ENCODE measurements at places on chromosomes 16 and 17.

GRCh38 chr16:27495191-27495590 lies 54.5 kb downstream of the GTF3C1 start:
- DNase-seq = no peak

- DNase-seq = no peak
Measured at GRCh38 chr17:53058031-53058430, 764.7 kb upstream of the KIF2B start.

DNA sequence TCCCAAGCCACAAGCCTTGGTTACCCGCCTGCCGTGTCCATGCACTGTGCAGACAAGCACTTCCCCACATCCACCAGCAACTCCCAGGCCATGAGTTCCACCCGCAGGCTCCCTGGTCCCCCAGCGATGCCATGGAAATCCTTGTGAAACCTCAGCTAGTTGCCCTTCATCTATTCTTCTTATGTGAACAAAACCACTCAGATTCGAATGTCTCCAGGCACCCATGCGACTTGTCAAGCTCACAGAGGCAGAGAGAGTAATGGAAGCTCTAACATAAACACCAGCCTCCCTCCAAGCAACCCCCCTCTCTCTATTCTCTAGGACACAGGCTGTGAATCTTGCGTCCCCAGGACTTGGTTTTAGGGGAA lies 182.6 kb downstream of the C16orf95 start:
- DNase-seq = no peak

DNA sequence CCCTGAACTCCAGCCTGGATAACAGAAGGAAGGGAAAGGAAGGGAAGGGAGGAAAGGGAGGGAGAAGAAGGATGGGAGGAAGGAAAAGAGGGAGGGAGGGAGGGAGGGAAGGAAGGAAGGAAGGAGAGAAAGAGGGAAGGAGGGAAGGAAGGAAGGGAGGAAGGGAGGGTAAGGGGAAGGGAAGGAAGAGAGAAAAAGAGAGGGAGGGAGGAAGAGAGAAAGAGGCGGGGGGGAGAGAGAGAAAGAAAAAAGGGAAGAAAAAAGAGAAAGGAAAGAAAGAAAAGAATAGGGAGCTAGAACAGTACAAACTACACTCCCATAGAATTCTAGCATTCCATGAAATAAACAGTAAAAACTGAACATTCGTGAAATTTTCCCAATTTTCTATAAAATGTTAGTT lies 23.1 kb upstream of the TRIM37 start:
- no peak for DNase-seq

DNA sequence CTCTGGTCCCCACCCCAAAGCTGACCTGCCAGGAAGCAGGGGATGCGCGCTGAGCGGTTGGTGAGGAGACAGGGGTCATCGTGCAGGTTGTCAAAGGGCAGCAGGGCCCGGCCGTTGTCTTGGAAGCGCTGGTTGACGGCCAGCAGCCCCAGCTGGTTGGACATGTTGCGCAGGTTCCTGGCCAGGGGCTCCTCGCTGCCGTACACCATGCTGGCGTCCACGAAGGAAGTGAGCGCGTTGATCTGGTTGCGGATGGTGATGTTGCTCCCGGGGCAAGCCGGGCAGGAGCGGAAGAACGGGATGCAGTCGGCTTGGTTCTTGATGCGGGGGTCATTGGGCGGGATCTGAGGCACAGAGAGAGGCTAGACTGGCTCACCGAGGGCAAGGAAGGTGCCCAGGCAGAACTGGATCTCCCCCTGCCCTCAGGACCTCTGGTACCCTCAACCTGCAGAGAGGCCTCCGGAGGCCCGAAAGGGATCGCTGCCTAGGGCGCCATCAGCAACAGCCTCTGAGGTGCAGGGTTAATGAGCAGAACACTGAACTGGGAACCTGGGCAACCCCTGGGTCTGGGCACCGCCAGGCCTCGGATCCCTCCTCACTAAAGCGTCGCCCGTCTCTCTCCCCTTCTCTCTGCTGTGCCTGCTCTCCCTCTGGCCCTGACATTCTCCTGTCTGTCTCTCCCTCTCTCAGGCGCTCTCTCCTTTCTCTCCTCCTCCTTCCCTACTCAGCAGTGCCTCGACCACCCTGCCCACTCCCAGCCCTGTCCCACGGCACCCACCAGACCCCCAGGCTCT lies 2.7 kb downstream of the MPO start:
- DNase-seq = no peak

DNA sequence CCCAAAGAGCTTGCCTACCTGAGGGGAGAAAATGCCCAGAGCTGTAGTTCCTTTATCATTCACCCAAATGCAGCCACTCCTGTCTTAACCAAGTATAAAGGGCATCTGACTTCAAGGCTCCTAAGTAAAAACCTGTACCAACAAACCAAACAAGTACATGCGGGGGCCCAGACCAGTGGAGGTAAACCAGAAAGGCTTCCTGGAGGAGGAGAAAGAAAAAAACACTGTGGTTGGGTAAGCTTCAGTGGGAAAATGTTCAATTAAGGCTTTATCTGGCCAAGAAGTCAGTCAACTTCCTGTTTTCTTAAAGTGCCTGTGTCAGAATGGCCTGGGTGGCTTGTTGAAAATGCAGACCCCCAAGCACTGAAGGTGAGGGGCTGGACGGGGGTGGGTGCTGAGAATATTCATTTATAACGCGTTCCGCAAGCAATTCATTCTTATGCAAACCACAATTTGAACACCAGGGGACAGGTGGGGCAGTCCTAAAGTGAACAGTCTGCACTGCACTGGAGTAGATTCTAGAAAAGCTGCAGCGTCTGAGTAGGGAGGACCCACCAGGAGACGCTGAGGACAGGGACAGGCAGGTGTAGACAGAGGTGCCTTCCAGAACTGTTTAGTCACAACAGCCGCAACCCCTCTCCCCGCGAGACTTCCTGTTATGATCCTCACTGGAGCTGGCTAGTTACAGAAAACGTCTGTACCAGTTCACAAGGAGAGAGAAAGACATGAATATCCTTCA lies 467.1 kb downstream of the SOX9 start:
- no peak for DNase-seq

GRCh38 chr16:89931964-89932363 lies 8.8 kb downstream of the TUBB3 start:
- DNase-seq = no peak

GRCh38 chr16:50280932-50281331 lies 14.6 kb downstream of the ADCY7 start:
- no peak for DNase-seq

DNA sequence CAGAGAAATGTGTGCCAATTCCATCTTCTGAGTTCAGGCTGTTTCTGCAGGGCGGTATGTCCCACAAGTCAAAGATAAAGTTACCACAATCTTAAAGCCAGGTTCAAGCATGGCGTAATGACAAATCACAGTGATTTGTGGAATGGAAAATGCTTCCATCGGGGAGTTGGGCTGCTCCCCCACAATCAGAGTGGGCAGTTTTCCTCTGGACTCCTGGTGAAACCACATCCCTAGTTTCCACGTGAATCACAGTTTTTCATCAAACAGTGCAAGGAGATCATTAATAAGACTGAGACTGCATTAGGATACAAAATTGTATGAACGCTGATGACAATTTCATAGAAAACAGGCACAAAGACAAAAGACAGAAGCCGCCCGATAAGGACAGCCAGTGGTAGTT lies 3.6 kb downstream of the LITAF start:
- no peak for DNase-seq

- DNase-seq = no peak
Measured at GRCh38 chr16:80527297-80527696, 13.5 kb upstream of the DYNLRB2 start.

GRCh38 chr16:62950351-62950750 lies 914.1 kb upstream of the CDH8 start:
- DNase-seq = no peak

GRCh38 chr16:13300066-13300840 lies 398.9 kb downstream of the SHISA9 start:
- DNase-seq = no peak

- DNase-seq = no peak
Measured at GRCh38 chr17:47741109-47741792, 8.2 kb downstream of the TBX21 start.

DNA sequence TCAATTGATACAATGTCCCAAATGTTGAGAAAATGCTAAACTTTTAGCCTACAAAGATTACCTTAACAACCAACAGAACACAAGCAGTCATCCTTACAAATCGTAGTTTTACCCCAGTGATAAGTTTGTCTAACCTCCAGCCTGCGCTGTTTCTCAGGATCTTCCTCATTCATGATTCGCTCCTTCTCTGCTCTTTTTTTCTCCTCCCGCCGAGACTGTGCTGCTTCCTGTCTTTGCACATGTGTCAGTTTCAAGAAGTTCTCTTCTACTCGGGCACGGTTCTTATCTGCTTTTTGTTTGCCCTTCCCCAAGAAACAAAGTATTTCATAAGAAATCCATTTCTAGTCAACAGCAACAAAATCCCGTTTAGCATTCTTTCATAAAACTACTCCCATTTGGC lies 10.2 kb upstream of the STRADA start:
- no peak for DNase-seq

GRCh38 chr17:21368545-21369246 lies 7.5 kb upstream of the KCNJ12 start:
- no peak for DNase-seq

GRCh38 chr16:66409156-66409555 lies 17.9 kb upstream of the BEAN1 start:
- no peak for DNase-seq

GRCh38 chr16:84138824-84139627 lies 6.0 kb downstream of the HSDL1 start:
- DNase-seq = no peak

- no peak for DNase-seq
Measured at GRCh38 chr17:76914937-76915336, 46.7 kb downstream of the MGAT5B start.

GRCh38 chr16:58475091-58475619 lies 24.8 kb upstream of the NDRG4 start:
- DNase-seq = no peak

- DNase-seq = no peak
Measured at GRCh38 chr17:32429598-32429997, 14.7 kb upstream of the PSMD11 start.

- DNase-seq = no peak
Measured at GRCh38 chr16:4071686-4072561, 44.3 kb downstream of the ADCY9 start.

GRCh38 chr17:16215002-16215272 lies 397 bp downstream of the NCOR1 start:
- DNase-seq = no peak

DNA sequence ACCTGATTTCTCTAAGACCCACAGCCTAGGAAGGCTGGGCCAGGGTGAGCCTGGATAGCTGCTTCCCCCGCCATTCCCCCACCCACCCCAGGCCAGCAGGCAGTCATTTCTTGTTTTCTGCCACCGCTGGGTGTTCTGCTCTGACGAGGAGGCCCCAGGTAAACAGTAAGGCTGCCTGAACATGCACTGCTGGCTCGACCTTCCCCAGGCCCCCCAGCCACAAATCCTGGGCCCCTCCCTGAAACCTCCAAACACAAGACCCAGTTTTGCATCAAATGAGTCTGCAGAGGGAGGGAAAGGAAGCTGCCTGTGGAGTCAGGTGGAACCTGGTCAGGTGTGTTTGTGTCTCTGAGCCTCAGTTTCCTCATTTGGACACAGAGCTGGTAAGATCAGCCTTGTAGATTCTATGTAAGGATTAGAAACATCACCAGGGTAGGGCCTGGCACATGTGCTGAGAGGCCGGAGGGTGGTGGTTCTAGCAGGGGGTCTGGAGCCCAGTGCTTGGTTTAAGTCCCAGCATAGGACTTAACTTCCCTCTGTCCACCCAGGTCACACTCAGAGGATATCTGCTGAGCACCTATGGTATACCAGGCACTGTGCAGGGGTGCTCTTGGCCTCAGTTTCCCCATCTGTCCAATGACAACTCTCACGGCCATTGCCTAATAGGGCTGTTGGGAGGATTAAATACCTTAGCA lies 18.9 kb upstream of the PRM1 start:
- no peak for DNase-seq

GRCh38 chr17:13030056-13030455 lies 12.2 kb upstream of the ELAC2 start:
- no peak for DNase-seq

DNA sequence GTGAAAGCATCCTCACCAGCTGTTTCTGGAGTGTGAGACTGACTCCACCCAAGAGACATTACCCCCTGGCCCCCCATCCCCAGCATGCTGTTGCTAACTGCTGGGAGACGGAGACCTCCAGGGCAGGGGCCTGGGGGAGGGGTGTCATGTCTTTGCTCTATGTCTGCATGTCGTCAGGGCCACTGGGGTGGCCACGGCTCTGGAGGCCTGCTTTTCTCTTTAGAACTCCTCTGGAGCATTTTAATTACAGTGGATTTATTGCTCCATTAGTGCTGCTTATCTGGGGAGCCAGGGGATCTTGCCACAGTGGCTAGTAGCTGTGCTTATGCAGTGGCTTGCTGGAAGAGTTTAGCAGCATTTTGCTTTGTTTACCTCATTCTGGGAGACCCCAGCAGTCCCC lies 32.3 kb downstream of the CLEC16A start:
- no peak for DNase-seq

GRCh38 chr17:58229881-58230280 lies 8.5 kb upstream of the LPO start:
- DNase-seq = no peak

GRCh38 chr16:25219070-25219737 lies 2.5 kb downstream of the AQP8 start:
- no peak for DNase-seq

DNA sequence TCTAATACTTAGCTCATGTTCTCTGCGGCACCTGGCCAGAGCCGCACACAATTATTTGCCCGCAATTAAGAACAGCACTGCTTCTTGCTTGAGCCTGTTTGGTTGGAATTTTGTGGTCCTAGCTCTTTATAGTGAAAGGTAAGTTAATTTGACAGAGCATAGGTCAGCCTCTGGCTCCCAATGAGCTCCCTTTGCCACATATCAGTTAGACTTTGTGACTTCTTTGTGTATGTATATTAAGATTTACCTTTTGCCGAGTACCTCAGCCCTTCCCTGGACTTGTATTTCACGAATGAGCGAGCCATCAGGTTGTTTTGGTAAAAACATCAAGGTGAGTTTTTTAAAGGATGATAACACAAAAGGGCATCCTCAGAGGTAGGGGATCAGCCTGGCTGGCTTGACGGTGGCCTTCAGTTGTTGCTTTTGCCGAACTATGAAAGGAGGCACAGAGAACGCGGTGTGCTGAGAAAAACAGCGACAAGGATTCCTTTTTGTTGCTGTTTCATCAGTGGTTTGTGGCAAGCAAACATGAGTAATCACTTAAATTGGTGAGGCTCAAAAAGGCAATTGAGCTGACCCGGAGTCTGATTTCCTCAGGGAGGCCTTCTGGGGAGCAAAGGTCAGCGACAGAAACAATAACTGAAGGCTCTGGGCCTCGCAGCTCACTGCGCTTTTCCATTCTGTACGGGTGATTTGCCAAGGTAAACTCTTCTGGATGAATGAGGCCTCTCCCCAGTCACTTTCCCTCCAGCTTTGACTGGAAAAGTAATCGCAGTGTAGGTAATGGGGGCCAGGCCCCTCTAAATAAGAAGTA lies 163.6 kb downstream of the HS3ST3A1 start:
- no peak for DNase-seq

GRCh38 chr16:414395-415169 lies 10.9 kb upstream of the RAB11FIP3 start:
- DNase-seq = no peak

DNA sequence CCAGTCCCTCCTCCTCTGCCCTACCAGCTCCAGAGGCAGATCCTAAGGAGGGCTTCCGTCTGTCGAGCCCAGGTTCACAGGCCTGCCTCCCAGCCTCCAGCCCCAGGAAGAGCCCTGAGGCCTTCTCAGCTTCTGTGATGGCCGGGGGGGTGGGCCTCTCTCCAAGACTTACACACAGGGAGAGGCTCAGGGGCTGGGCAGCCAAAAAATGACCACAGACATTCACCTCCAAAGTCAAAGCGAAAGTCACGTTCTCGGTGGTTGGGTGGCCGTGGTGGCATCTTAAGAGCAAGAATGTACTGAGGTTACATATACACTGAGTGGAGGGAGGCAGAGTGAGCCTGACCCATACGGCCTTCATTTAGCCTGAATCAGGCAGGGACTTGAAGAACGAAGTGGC lies 119.1 kb downstream of the CCDC182 start:
- no peak for DNase-seq
